ENCODE measurements at places on chromosomes 1 and 21.

DNA sequence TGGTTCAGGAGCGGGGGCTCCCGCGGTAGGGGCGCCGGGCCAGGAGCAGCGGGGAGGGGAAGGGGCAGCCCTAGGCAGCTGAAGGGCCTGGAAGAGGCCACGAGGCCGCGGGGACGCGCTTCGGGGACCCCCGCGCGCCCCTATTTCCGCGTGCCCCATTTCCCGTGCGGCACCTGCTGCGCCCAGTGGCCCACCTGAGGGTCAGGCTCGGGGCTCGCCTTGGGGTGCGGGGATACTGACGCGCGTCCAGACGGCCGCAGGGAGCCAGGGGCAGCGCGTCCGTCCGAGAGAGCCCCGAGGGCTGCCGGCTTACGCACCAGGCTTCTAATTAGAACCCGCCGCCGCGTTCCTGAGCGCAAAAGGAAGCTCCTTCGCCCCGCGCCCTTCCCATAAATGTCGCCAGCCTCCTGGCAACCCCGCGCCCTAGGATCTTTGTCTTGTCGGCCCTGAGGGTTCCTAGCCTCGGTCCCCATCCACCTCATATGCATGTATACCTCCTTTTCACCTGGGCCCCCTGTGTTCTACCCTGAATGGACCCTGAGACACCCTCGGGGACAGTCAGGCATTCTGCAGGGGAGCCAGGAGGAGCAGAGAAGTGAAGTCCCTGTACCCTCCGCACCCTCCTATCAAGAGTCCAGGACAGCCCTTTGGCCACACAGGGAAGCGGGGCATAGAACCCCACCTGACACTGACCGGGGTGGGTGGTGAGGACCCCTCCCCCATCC lies 1.8 kb downstream of the WNT3A start:
- no peak for DNase-seq

DNA sequence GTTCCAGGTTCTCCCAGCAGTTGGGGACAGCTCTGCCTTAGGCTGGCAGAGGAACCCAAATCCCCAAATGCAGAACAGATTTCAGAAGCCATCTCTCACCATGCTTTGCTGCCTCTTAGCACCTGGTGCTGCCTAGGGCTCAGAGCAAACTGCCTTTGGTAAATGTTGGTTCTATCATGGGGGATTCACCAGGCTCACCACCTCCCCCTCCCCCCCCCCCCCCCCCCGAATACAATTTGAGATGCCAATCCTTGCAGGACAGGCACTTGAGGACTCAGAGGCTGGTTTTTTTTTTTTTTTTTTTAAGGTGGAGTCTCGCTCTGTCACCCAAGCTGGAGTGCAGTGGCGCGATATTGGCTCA lies 447 bp upstream of the PAQR6 start:
- no peak for DNase-seq

- no peak for DNase-seq
Observed at GRCh38 chr1:237164406-237165352, 122.7 kb downstream of the RYR2 start.

GRCh38 chr1:117231748-117232373 lies 21.1 kb upstream of the VTCN1 start:
- DNase-seq: no peak

GRCh38 chr21:41725421-41726031 lies 41.3 kb downstream of the RIPK4 start:
- no peak for DNase-seq

DNA sequence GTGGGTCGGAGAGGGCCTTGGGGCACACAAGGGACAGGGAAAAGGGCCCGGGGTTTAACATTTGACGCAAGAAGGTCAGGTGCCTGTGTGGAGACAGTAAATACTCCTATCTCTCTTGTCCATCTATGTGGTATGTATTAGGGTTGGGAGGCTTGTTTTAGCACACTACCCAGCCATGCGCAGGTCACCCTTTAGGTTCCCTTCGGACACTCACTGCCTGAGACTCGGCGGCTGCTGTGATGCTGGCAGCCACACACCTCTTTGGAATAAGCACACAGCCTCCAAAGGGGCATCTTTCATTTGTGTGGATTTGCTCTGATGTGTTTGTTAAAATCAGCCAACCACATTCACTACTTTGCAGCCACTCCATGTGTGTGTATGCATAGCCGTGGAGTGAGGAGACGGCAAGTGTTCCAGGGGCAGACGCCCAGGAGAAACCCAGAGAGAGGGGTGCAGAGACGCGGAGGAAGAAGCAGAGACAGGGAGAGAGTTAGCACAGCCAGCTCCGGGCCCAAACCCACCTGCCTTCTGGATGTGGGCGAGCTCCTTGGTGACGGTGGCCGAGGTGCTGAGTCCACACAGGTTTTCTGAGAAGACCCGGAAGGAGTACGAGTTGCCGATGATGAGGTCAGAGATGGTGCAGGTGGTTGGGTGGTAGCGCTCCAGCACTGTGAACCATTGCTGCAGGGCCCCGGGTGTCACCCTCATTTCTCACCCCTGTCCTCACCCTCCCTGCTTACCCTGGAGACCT lies 5.7 kb downstream of the MYBPH start:
- no peak for DNase-seq

- DNase-seq: no peak
Observed at GRCh38 chr1:228772516-228773212, 37.4 kb downstream of the RHOU start.

DNA sequence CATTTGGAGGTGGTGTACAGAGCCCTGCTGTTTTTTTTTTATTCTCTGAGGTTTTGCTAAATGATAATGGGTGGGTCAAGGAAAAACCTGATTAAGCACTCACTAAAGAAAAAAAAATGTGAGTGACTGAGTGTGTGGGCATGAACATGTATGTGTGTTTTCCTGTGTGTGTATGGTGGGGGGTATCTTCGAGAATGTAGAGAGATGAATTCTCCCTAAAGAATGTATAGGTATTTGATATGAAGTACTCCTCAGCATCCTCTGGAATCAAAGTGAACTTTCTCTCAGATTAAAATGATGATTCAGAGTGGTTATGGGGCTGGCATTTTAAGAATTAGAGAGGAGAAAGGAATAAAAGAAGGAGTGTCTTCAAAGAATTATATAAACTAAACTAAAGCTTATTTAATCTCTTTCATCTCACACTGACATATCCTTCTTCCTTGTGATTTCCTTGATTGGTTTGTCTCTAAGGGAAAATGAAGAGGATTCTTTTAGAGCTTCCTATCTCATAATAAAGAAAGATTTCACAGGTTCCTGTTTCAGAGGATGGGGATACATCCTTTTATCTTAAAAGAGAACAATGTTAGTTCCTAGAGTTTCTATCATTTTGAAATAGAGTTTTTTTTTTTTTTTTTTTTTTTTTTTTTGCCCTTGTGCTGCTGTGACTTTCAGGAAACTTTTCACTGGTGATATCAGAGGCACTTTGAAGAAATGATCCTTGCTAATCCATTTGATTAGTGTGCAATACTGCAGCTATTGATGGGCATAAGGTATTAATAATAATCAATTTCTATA lies 23.9 kb downstream of the S1PR1 start:
- no peak for DNase-seq

GRCh38 chr21:28906841-28907240 lies 85.8 kb downstream of the LTN1 start:
- DNase-seq: no peak

DNA sequence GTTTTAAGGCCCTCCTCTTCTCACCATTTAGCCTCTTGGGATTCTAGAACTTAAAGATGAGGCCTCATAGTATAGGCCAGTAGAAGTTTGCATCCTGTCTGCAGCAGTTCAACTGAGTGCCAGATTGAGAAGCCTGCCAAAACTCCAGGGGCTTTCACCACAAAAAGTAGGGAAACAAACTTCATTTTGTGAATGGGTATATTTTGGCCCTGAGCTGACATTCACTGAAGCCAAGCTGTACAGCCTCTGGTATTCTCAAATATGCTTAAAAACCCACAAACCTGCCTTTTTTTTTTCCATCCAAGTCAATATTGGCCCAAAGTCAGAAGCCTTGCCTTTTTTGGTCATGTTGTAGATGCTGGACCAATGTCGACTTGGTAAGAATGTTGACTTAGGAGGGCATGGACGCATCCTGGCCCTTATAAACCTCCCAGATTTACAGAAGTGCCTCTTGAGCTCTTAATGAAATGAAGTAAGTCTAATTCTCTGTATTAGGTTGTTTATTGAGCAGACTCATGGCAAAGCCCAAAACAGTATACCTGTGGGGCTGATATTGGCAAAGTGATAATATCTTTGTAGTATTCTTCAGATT lies 337.5 kb downstream of the CHRM3 start:
- no peak for DNase-seq

GRCh38 chr1:2259668-2260402 lies 31.7 kb downstream of the SKI start:
- DNase-seq: no peak

- DNase-seq: no peak
Observed at GRCh38 chr21:18244671-18245463, at the start of gene CHODL. TSS of gene CHODL (plus strand) at chr21:18244833. CDS start at chr21:18245224, 391 bp downstream.

DNA sequence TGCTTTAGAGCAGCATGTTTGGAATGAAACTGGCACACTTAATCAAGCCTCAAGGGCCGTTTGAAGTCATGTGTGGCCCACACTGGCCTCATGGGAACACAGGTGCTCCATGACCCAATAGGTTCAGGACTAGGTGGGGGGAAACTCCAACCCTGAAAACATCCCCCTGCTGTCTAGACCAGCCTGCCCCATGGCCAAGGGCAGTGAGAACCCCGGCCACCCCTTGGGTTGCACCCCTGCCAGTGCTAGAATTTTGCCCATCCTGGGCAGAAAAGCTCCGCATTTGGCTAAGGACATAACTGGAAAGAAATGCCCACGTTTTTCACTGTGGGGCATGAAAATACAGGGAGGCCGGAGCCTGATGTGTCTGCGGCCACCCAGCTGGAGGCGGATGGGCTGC lies 6.1 kb upstream of the PTGER3 start:
- DNase-seq: no peak

DNA sequence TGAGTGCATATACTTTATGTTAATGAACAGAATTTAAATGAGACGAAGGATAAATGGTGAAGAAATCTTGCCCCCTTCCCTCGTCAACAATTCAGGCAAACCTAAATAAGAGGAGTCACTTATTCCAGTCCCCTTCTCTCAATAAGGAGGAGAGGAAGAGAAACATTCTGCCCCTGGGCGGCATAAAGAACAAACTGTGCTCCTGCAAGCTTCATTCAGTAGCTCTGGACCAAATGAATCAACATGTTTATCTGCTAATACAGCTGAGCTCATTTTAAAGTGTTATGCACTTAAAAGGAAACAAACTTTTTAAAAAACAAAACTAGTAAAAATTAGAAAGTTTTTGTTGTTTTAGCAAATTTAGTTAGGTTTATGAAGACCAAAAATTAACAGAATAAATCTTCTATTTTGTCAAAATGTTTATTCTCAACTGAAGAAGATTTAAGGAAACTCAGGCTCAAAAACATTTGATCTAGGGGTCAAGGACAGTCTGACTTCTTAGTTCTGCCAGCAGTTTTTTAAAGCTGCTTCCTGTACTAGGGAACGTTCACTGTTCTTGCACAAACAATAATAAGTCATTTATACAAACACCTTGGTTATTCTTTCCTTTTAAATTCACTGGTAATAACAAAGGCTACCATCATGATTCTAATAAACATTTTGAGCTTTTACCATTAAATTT lies 58.3 kb downstream of the AKT3 start:
- DNase-seq: no peak

DNA sequence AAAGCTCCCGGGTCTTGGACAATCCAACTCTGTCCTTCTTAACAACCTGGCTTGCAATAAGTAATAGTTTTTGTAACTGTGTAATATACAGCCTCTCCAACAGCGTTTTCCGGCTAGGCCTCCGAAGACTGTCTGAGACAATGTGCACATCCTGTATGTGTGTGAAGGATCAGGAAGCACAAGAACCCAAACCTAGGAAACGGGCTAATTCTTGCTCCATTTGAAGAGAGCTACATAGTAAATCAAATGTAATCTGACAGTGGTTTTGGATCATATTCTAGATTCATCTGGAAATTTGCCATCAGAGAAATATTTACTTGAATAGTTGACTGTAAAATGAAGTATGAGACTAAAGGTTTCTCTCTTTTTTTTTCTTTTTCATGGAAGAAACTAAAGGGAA lies 1.2 kb downstream of the GPR52 start:
- DNase-seq: no peak

GRCh38 chr1:222736972-222737371 lies at the start of gene FAM177B:
TSS of gene FAM177B (plus strand) at chr1:222737202. CDS start at chr1:222746546, 9,344 bp downstream.
- no peak for DNase-seq

DNA sequence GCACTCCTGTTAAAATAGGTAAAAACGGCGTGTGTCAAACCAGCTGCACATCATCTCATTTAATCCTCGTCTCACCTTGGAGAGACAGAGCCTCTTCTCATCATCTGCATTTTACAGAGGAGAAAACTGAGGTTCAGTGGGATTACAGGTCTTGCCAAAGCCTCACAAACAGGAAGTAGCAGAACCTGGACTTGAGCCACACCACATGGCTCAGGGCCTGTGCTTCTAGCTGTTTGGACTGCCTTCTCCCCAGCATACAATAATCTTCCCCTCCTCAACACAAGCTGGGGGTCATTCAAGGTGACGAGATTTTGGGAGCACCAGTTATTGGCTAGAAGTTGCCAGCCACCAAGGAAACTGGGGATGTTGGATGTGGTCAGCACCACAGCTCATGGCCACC lies 167.9 kb upstream of the ZC3H12A start:
- DNase-seq: no peak

- DNase-seq: no peak
Observed at GRCh38 chr1:21586846-21587601, 77.8 kb downstream of the ALPL start.

DNA sequence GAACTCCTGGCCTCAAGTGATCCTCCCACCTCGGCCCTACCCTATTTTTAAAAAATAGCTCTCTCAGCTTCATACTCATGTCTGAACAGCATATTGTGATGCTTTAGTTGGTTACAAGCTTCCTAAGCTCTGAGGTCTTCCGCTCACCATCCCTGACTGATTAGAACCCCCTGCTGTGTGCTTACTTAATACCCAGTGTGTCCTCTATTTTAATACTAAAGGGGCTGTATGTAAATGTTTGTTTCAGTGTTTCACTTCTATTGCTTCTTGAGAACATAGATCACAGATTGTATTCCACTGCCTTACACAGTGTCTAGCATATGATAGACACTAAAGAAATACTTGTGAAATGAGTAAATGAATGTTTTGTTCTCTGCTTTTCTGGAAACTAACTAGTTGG lies 29.8 kb downstream of the ZYG11B start:
- no peak for DNase-seq

DNA sequence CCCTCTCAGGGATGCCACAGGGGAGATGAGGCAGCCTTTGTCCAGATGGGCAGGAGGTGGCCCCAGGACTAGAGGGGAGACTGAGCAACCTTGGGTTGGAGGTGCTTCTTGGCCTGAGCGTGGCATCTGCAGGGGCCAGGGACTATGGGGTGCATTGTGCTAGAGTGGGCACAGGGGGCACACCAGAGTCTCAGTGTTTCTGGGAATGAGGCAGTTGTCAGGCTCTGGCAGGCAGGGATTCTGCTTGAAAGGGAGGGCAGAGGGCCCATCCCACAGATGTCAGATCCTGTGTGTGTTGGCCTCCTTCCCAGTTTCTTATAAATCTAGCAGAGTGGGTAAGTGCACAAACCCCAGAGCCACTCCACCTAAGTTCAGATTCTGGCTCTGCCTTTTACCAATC lies 13.7 kb downstream of the LGR6 start:
- DNase-seq: no peak

- no peak for DNase-seq
Observed at GRCh38 chr1:183870351-183871077, 65.6 kb downstream of the RGL1 start.

Measured in NCI-H1930 (cell line).